ENCODE measurements at places on chromosomes 2 and 18.
A peak's percentile ranks its signal among the peaks of the same experiment; 100 is the strongest.

- peak; percentile 79 for DNase-seq
These were observed 1.9 kb downstream of the CLK1 start for GRCh38 chr2:200862532-200863000.

DNA sequence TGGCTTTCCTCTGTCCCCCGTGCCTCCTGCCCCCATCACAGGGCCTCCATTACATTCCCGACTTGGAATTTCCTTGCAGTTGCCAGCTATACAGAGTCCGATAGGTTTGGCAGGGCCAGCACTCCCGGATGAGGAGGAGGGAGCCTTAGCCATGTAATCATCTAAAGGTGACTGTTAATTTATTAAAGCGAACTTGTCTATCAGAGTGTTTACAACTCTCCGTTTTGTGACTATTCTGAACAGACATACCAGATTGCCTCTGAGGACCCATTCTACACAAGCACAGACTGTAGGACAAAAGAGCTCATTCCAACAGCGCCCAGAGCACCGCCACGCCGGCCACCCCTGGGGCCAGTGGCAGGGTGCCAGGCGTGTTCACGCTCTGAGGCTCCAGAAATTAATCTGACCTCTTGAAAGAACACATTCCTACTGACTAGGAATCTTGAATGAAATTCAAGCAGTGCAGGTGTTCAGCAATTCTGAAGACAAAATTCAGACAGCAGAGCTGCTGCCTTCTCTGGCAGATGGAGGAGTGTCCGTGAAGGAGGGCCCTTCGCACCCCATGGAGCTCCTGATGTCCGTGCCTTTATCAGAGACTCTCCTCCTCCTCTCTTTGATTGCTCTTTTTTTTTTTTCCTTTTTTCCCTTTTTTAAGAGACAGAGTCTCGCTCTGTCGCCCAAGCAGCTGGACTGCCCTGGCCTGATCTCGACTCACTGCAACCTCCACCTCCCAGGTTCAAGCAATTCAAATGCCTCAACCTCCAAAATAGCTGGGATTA, 58.1 kb upstream of the RALBP1 start:
- peak; percentile 27 for DNase-seq

- no peak for DNase-seq
These were observed 62.9 kb upstream of the ASPRV1 start for GRCh38 chr2:70024284-70024683.

DNA sequence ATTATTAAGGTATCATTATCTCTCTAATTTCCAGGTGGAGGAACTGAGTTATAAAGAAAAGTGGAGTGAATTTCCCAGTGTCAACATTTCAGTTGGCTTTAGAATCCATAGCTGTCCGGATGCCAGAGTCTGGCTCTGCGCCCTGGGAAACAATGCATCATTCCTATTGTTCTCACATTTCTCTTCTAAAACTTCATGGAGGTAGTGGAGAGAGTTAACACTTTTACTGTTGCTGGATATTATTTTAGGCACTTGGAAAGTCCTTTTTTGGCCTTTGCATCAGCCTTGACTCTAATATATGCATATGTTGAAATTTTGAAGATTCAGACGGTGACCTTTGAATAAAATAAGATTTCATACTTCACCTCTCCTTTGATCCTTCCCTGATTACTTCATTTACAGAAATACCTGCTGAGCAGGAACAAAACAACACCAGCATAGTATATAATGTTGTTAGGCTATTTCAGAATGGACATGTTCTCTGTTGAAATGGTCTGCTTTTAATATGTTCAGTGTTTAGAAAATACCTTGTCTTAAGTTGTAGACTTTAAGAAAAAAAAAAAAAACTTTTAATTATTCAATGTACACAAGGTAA, 148.8 kb downstream of the EPHA4 start:
- DNase-seq, result peak; percentile 39

- DNase-seq, result peak; percentile 29
These were observed 322.5 kb downstream of the ARHGAP15 start for GRCh38 chr2:143451642-143452281.

GRCh38 chr2:18988631-18989232, 369.7 kb downstream of the OSR1 start:
- no peak for DNase-seq

GRCh38 chr2:170873035-170873692, 55.9 kb upstream of the GORASP2 start:
- peak; percentile 64 for DNase-seq

DNA sequence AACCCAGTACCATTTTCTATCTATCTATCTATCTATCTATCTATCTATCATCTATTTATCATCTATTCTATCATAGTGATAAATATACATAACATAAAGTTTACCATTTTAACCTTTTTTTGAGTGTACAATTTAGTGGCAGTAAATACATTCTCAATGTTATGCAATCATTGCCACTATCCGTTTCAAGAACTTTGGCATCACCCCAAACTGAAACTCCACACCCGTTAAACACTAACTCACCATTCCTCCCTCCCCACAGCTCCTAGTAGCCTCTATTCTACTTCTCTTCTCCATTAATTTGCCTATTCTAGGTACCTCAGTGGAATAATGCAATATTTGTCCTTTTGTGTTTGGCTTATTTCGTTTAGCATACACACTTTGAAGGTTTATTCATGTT, 82.5 kb upstream of the KCNE4 start:
- DNase-seq, result peak; percentile 47

DNA sequence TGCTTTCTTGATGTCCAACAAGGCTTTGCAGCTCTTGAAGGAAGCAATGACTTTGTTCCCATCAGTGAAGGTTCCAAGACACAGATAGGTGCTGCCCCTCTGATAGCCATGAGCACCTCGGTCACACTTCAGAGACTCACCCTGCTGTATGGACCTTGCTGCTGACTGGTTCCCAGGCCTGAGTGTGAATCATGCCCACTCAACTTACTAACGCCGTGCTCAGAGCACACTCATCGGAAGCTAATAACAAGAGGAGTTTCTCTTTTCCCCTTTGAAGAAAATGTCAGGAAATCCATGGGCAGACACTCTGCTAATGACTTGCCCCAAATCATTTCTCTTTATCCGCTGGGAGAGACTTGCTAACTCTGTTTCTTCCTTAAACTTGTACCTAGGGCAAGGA, 83.8 kb upstream of the ARL4C start:
- no peak for DNase-seq

GRCh38 chr2:217521820-217522219, 481.0 kb downstream of the TNS1 start:
- peak; percentile 39 for DNase-seq

DNA sequence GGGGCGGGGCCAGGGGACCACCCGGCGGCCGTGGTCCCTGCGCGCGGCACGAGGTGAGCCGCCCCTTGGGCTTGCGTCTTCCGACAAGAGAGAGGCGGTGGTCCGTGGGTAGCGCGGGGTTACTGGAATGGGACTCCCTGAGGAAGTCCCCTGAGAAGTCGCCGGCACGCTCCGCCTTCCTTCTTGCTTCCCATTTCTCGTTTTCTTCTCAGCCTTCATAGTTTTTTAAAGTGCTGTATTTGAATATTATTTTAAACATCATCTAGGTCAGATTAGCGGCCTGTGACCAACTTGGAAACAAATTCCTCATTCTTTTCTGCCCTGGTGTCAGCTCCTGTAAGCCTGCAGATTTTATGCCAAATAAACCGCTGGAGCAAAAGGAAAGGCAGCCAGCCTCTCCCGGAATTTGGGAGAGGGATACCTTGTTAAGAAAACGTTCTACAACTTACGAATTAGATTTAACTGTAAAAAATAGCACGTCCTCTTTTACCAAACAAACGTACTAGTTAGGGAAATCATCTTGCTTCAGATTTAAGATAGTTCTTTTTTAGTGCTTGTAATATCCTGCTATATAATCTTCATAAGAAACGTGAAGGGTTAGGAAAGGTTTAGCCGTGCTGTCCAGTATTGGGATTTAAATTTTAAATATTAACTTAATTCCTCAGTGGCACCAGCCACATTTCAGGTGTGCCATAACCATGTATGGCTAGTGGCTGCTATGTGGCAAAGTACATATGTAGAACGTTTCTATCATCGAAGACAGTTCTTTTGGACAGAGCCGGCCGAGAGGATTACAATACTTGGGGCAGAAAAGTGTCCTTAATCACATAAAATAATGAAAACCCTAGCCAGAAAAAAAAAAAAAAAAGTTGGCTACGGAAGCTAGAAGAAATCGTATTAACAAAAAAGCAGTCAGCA, 628 bp upstream of the PTPN2 start:
- no peak for DNase-seq

DNA sequence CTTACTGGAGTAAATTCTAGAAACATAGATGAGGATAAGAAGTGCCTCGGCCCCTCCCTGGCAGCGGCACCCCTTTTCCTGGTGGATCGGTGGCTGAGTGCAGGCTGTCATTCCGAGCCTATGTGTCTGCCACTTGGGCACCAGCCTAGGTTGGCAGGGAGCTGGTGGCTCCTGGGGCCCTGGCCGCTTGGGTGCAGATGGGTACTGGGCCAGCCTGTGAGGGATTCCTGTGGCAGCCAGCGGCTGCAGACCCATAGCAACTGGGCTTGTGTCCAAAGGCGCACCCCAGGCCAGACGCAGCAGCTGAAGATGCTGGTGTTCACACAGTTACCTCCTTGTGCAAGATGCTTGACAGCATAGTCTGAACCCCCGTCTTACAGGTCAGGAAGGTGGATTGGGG, 2.8 kb downstream of the SNORC start:
- DNase-seq, result no peak

GRCh38 chr2:85813982-85814801, 60.4 kb downstream of the ATOH8 start:
- DNase-seq, result peak; percentile 88

GRCh38 chr2:176647325-176648165, 378.3 kb downstream of the MTX2 start:
- no peak for DNase-seq

DNA sequence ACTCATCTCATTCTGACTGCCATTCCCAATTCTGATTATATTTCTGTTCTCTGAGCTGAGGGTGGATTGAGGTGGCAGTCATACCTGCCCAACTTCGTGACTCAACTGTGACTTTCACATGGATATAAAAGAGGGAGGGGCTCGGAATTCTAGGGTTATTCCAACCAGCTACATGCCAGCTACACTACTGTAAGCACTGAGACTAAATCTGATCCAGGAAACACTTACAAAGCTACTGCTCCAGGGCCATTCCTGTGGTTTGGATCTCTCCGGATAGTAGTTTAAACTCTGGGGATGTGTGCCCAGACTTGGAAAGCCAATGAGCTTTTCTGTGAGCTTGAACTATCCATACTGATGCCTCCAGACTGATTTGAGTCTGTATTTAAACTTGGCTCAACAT, 7.9 kb downstream of the MAP2 start:
- DNase-seq, result peak; percentile 98

DNA sequence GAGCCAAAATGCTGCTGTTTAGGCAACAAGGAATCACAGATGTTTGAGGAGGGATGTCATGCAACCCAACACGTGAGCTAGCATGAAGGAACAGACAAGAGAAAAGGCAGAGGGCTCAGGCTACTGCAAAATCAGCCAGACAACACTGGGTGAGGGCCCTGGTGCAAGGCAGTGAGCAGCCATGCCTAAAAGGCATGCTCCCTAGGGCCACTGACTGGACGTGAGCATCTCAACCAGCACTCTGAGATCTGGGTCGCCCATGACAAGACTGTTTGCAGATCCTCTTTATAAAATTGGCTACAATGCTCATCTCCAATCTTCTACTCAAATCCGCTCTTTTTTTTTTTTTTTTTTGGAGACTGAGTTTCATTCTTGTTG, 49.1 kb downstream of the KIAA2012 start:
- DNase-seq, result no peak

DNA sequence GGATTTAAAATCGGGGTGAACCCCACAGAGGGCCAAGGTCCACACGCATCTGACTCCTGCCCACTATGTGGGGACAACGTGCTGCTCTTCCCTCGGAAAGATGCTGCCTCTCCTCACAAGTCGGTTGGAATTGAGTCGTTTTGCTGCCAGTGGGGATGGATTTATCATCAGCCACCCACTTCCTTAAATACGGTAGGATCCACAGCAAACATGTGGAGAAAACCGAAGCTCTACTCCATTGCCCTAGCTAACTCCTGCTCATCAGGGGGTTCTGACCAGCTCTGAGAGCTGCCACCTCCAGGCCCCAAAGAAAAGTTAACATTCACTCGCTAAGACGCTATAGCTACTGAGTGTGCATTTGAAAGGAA, 80.9 kb downstream of the CHRNA1 start:
- peak; percentile 19 for DNase-seq

DNA sequence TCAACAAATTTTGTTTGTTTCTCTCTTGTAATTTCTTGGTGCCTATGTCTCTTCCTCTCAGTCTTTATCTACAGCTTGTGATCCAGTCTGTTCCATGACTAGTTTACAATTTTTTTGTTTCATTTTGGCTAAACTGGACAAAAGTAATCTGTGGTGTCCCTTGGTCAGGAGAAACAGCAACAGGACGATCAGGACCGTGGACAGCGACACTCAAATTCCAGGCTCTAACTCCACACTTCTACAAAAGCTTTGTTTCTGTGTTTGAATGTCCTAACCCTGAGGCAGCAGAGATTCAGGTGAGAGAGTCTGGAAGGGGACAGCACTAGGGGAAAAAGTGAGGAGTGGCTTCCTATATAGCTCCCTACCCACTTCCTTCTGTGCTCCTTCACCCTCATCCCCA, 593.3 kb upstream of the FANCL start:
- DNase-seq, result peak; percentile 59

DNA sequence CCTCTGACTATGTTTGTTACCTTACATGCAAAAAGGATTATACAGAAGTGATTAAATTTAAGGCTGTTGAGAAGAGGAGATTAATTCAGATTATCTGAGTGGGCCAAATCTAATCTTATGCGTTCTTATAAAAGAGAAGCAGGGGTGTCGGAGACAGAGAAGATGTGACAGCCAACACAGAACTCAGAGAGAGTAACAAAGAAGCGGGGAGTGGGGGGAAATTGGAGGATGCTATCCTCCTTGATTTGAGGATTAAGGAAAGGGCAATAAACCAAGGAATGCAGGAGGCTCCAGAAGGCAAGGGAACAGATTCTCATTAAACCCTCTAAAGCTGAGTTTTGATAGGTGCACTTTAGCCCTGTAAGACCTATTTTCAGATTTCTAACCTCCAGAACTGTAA, 291.3 kb upstream of the REG3G start:
- DNase-seq, result no peak

- DNase-seq, result no peak
These were observed 635.9 kb downstream of the SUCLG1 start for GRCh38 chr2:83823229-83823628.

DNA sequence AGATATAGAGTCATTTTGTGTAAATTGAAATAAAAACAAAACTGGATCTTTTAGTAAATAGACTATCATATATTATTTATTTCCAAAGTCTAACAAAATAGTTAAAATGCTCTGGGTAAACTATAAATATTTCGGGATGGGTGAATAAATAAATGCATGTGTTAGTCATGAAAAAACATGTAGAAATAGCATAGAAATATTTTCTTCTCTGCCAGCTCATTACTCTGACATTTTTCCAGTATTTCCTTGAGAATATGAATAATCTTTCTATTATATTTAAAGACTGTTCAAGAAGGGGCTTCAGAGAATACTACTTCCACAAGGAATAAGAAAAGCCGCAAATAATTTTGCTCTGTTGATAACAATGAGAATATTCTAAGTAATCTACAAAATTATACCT, 880.4 kb downstream of the TRIB2 start:
- DNase-seq, result peak; percentile 19
